Stimulated activated CD8-positive, alpha-beta memory T cell treated with anti-CD3 and anti-CD28 coated beads, Interleukin-15, amount 100 ng/mL, for 1 hour (primary cell): ENCODE measurements at places on chromosomes 2 and 18.

DNA sequence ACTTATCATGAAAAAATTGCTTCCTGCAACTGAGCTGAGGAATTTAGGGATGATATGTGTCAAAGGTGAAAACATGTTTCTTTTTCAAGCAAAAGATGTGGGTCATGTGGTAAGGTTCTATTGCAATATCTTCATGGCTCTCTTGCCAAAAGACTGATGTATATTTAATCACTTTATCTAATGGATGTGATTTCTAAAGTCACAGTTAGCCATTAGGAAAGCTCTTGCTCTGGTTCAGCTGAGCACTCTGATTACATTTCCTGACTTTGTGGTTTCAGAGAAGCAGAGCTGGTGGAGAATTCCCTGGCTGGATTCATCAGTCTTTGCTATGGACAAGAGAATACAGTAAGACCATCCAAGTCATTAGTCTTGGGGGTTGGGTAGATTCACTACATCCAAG lies 24.4 kb downstream of the SCN9A start:
- no peak for DNase-seq

DNA sequence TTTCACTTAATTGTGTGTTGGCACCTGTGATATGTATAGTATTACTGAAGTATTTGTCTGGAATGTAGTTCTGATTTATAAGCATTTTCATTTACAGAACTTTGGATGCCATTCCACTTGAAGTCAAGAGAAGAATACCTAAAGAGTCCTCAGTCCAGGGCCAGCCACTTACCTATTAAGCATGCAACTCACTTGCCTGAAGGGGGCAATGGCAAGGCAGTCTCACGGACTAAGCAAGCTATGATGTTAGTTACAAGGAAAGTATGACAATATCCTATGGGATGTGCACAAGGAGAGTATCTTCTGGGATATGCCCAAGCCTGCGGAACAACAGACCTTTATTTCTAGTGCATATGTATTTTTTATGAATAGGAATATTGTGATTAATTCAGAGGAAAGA lies 369.4 kb upstream of the GCFC2 start:
- no peak for DNase-seq

- DNase-seq = no peak
These were observed 130.7 kb upstream of the FSIP2 start for GRCh38 chr2:185607945-185608344.

DNA sequence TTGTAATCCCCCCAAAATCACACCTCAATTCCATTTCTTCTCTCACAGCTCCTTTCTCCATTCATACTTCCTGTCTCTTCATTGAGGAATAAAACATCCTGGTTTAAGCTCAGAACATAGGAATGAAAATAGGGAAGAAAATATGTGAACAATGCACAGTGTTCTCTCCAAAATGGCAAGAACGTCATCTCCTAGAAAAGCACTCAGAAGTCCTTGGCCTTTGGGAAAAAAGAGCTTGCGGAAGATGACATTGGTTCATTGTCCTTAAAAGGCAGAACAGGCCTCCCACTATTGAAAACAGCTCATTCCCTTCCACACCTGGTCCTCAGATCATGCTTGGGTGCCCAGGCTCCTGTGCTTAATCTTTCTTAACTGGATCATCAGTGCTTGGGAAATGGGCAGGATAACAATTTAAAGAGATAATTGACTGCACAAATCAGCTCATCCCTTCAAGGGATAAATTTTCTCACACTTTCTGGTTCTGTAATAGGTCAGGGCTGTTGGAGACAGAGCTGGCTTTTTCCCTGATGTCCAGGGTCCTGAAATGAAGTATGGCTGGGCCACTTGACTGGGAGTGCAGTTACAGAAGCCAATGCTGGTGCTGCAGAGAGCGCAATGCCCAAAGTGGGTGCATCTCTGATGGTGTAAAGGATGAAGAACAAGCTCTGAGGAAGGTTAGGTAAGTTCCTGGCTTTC lies 69.2 kb downstream of the MARCHF4 start:
- no peak for DNase-seq

DNA sequence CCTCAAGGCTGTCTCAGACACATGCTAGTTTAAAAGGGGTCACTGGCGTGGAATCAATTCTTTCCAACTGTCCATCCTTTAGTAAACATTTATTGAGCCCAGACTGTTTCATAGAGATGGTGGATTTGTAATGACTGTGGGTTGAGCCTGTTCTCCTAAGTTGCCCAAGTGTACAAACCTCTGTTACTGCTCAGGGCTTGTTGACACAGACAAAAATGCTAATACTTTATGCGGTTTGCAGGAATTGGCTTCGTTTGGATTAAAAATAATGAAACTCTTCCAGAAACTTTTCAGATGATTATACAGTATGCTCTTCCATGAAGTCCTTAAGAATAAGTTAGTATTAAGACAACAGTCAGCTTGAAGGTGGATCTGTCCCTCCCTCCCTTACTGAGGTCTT lies 83.6 kb upstream of the MGAT5 start:
- no peak for DNase-seq

- DNase-seq = no peak
These were observed 76.2 kb downstream of the AAK1 start for GRCh38 chr2:69567157-69567908.

GRCh38 chr2:30272761-30273573 lies 41.6 kb downstream of the LBH start:
- DNase-seq = no peak

DNA sequence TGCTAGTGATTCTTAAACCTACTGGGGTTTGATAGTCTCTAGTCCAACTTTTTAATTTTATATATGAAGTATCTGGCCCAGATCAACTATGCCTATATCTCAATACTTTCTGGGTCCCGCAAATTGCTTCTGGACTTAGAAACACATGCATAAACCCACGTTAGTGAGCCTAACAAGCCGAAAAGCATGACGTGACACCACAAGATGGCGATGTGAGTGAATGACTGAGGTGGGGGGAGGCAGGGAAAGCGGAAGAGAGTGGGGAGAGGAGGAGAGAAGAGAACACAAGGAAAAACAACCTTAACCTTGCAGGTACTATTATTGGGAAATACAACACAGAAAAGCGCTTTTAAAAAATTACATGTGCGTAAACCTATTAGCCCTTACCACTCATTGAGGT lies 13.8 kb downstream of the PDIA6 start:
- no peak for DNase-seq

DNA sequence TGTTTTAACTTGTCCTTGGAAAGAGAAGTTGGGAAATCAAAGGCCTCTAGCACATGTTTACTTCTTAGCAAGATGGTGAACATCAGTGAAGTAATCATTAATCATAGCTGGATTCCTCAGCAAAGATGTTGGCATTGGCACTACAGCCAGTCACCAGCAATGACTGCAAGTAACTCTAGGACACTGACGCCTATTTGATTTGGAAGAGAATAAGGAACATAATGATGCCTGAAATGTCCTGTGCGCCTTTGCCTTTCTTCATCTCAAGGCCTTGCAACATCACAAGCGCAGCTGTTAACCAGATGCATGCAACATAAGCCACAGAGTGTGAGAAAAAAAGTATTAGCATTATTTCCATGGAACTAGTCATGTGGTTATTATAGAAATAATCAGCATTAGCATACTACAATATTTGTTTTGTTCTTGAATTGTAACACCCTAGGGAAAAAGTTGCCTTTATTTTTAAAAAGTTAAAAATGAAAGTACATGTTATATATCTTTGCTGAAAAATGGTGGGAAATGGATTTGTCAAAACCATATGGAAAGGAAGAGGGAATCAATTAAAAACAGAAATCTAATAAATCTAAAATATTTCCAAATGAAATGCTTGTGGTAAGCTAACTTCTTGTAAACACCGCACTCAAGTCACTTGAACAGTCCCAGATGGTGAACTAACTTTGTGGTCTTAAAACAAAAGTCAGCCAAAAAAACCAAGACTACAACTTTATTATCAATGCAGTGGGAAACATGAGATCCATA lies 55.6 kb downstream of the THADA start:
- no peak for DNase-seq

DNA sequence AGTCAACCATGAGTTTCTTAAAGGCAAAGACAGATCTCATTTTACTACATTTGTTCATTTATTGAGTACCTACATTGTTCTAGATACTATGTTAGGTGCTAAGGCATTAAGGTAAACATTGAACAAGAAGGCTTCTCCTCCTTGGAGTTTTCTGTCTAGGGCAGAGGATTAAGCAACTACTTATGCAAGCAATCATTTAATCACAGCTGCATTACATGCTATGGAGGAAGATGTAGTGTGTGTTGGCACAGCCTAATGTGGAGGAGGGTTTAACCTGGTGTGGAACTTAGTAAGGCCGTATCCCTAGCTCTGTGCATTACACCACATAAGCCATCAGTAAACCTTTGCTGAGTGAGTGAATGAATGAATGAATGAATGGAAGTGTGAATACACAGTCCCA lies 106.5 kb upstream of the MAP3K20 start:
- no peak for DNase-seq

- no peak for DNase-seq
These were observed 225.6 kb downstream of the HAUS1 start for GRCh38 chr18:46329736-46330246.

DNA sequence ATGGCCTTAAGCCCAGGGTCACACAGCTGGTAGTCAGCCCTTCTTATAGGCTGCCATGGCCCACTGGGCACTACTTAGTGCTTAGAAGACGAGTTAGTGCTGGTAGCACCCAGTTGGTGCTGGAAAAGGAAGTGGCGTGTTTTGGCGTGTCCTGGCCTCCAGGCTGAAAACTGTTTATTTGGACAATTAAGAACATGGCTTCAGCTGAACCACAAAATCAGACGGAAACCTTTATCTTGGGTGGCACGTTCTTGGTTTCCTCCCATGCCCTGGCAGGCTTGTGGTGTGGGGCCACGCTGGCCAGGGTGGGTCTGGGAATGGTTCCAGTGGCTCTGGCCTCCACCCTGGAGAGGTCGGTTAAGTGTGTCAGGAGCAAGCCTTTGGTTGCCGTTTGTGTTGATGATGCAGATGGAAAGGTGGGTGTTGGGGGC lies 141.5 kb upstream of the HAAO start:
- DNase-seq = no peak

GRCh38 chr2:64328756-64329155 lies 125.2 kb upstream of the LGALSL start:
- no peak for DNase-seq

- no peak for DNase-seq
These were observed 69.1 kb downstream of the TNFRSF11A start for GRCh38 chr18:62394006-62394763.

- DNase-seq = no peak
These were observed 90.5 kb upstream of the ITGA4 start for GRCh38 chr2:181366675-181367175.

DNA sequence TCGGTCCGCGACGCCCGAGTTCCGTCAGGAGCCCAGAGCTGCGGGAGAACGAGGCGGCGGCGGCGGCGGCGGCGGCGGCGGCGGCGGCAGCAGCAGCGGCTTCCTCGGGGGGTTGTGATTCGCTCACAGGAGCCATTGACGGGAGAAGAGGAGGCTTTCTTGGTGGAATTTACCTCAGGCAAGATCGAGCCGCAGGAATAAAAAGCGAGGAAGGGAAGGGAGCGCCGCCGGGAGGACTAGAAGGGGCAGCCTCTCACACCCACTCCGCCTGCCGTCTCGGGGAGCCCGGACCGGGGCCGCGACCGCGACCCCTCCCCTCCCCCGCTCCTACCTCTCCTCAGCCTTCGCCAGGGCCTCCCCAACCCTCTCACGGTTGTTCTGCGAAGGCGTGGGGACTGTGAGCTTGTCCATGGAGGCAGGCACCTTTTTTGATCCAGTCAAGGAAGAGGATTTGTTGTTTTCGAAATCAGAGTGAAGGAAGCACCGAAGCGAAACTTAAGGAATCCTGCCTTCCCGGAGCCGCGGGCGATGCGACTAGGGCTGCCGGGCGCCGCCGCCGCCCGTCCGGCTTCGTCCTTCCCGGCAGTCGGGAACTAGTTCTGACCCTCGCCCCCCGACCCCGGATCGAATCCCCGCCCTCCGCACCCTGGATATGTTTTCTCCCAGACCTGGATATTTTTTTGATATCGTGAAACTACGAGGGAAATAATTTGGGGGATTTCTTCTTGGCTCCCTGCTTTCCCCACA lies 506 bp downstream of the BMPR2 start:
- no peak for DNase-seq

- no peak for DNase-seq
These were observed 32.0 kb upstream of the GALNT1 start for GRCh38 chr18:35549564-35549963.

DNA sequence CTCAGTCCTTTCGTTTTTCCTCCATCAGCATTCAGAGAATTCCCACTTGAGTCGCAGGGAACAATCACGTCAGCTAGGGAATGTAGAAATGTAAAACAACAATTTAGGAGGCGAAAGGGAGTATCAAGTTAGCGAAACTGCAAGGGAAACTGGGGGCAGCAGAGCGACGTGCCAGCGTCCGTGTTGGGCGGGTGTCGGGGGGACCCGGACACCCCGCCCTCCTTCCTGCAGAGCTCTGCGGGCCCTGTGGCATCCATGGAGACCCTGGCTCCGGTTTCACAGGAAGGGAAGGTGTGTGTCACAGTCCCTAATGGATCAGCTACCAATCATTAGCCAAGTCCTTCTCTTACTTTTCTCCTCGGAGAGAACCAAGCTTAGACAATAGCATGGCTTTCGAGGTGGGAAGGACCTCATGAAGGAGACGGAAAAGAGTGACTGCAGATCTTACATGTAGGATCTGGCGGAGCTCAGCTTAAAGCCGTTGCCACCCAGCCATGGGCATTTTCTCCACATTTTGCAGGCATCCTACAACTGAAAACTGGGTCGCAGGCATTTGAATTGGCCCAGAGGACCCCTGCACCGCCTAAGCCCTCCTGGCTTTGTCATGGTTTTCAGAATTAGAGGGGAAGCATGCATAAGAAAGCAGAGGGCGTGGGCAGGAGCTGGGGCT lies 33.7 kb downstream of the SOX11 start:
- no peak for DNase-seq

DNA sequence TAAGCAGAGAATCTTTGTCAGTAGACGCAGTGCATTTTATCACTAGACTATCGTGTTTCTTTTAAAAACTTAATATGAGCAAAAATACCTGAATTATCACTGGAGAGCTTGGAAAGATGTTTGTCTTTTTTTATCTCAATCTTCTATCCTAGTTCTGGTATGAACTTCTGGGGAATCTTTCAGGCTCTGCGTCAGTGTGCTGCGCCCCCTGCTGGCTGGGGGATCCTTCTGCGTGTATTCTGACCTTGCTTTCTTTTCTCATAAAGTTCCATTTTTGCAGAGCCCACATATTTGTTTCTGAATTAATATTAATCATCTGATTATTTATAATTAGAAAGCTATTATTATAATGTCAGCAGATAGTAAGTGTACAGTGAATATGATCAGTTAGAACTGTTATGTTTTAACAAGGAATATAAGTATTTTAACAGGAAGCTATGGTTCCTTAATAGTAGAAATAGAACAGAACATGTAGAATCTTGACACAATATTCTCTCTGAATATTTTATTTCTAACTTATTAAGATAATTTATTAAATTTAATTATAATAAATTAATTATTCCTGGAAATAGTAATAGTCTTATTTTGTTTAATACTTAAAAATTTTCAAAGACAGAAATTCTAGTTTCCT lies 945.0 kb upstream of the CRIM1 start:
- no peak for DNase-seq
